ENCODE measurements at places on chromosomes 12 and 14. TPM values are rescaled to one million over a fixed set of nuclear protein-coding genes. Genes with fewer than 3 reads are reported as not detected.

DNA sequence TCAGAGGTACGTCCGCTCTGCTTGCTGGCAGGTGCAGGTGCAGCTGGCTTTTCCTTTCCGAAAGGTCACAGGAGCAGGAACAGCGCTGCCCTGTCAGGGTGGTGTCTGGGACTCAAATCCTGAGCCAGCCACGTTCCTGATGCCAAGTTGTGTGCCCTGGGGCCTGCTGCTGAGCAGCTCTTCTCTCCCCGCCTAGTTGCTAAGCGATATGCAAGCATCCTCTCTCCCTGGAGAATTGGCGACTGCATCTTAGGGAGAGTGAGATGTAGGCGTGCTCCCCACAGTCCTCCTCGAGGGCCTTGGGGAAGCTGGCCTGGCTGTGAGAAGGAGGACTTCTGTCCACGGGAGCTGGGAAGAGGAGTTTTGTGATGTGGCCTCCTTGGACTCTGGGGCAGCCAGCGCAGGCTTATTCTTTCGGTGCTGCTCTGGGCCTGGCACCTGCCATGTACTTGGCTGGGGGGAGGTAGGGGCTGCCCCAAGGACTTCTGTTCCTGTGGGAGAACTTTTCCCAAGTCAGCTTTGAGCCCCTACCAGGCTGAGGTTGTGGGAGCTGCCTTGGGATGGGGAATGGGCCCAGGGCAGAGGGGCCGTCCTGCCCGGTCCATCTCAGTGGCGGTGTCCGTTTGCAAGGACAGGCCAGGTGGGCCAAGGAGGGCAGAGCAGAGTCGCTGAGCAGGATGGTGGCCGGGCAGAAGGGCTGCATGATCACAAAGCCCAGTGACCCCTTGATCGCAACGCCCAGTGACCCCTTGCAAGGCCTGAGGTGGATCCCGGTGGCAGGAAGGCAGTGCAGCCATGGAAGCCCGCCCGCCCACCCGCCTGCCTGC lies 183.5 kb downstream of the ADGRD1 start:
- no peak overlapping the region for H3K27ac ChIP-seq
- H3K4me3 ChIP-seq, result no peak overlapping the region
- no peaks in the 10 kb centered on the region for H3K27me3 ChIP-seq
- no peak for DNase-seq
- H3K36me3 ChIP-seq, result no peaks in the 10 kb centered on the region
- no peaks in the 10 kb centered on the region for H3K4me1 ChIP-seq

- no peak for DNase-seq
- no peak overlapping the region for H3K4me3 ChIP-seq
- H3K36me3 ChIP-seq, result no peaks in the 10 kb centered on the region
- no peaks in the 10 kb centered on the region for H3K4me1 ChIP-seq
- H3K27me3 ChIP-seq, result peaks cover 13% of the 10 kb centered on the region
- no peak overlapping the region for H3K27ac ChIP-seq
These were observed 221.2 kb upstream of the TMPO start for GRCh38 chr12:98294051-98294805.

- no peaks in the 10 kb centered on the region for H3K36me3 ChIP-seq
These were observed 46.6 kb upstream of the LRIG3 start for GRCh38 chr12:58966939-58967338.

C12orf75 gene
- total RNA-seq, result 64.6 TPM

GRCh38 chr12:122635471-122635870 lies 67.7 kb downstream of the HCAR2 start:
- no peak overlapping the region for H3K4me3 ChIP-seq
- no peaks in the 10 kb centered on the region for H3K36me3 ChIP-seq
- no peak overlapping the region for H3K27ac ChIP-seq
- DNase-seq, result no peak
- H3K27me3 ChIP-seq, result no peaks in the 10 kb centered on the region

- H3K4me3 ChIP-seq, result no peak overlapping the region
- no peaks in the 10 kb centered on the region for H3K27me3 ChIP-seq
- H3K4me1 ChIP-seq, result no peaks in the 10 kb centered on the region
- H3K36me3 ChIP-seq, result no peaks in the 10 kb centered on the region
- no peak overlapping the region for H3K27ac ChIP-seq
- no peak for DNase-seq
These were observed 42.3 kb upstream of the BATF start for GRCh38 chr14:75479770-75480600.

DNA sequence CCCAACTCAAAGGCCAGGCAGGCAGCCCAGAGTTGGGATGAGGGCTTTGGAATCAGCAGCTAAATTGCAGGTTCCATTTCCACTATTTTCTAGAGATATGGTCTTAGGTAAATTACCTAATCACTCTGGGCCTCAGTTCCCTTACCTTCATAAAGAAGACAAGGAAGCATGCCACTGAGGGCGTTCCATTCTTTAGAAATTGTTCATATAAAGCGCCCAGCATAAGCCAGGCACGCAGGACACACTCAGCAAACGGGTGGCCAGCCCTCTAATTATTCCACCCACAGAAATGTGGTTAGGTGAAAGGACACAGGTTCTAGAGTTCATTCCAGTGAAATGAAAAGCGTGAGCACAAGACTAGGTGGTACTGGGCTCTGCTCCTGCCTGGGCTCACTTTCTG lies 87.9 kb upstream of the BCL11B start:
- no peaks in the 10 kb centered on the region for H3K27me3 ChIP-seq
- no peak for DNase-seq
- H3K4me3 ChIP-seq, result no peak overlapping the region
- H3K27ac ChIP-seq, result no peak overlapping the region

GRCh38 chr12:93058280-93058679 lies 129.2 kb upstream of the EEA1 start:
- H3K27ac ChIP-seq, result no peak overlapping the region
- no peak for DNase-seq
- H3K36me3 ChIP-seq, result no peaks in the 10 kb centered on the region
- no peaks in the 10 kb centered on the region for H3K4me1 ChIP-seq
- no peaks in the 10 kb centered on the region for H3K27me3 ChIP-seq

- H3K27me3 ChIP-seq, result no peaks in the 10 kb centered on the region
- no peak for DNase-seq
- no peaks in the 10 kb centered on the region for H3K4me1 ChIP-seq
- H3K4me3 ChIP-seq, result no peak overlapping the region
- peaks cover 75% of the 10 kb centered on the region for H3K36me3 ChIP-seq
These were observed 34.8 kb downstream of the STX2 start for GRCh38 chr12:130804216-130804615.

CCDC38 gene
- total RNA-seq, result not detected

CLEC4C gene
- total RNA-seq, result not detected

ASB2 gene
- total RNA-seq, result 0.96 TPM

DNA sequence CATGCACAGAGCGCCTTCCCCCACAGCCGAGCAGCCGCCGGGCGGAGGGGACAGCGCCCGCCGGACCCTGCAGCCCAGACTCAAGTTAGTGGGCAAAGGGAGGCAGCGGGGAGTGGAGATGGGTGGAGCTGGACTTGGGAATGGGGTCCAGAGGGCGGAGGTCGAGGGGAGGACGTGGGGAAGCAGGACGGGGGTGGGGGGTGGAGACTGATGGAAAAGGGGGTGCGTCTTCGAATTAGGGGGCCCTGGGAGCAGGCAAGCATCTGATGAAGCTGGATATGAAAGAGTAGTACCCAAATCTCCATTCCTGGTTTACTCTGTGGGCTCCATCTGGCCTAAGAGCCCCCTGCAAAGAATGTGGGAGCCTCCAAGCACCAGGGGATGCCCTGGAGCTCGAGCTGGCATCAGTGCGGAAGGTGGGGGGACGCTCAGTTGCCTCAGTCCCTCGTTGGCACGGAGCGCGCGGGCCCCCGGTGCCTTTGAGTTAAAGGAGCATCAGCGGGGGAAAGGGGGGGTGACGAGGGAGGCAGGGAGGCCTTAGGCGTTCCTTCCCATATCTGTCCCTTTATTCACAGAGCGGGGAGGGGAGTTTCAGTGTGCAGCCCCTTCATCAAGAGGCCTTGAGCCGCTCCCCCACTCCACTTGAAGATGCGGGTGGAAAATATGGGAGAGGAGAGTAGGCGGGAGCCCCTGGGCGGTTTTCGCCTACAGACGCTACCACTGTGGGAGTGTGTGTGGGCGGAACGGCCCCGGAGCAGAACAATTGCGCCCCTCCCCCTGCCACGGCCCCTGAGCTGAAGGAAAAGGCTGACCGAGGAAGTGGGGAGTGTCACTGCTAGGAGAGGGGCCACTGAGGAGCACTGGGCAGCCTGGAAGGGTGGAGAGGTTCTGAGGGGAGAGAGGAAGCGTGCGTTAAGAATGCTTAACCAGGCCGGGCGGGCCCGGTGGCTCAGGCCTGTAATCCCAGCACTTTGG lies 644 bp downstream of the NAB2 start:
- peak overlapping the region; percentile 68 for H3K27ac ChIP-seq
- peak; percentile 41 for DNase-seq
- H3K4me3 ChIP-seq, result peak overlapping the region; percentile 76
- no peaks in the 10 kb centered on the region for H3K27me3 ChIP-seq
- H3K4me1 ChIP-seq, result peaks cover 72% of the 10 kb centered on the region
